Motor neuron (in vitro differentiated cells): ENCODE measurements at places on chromosomes 5 and 9. TPM values are rescaled to one million over a fixed set of nuclear protein-coding genes. Genes with fewer than 3 reads are reported as not detected.
A peak's percentile ranks its signal among the peaks of the same experiment; 100 is the strongest.

The SELENOP gene
- 1.6 and 1.7 TPM in 2 replicates for total RNA-seq

The EDIL3 gene
- total RNA-seq: 1.2 and 1.4 TPM in 2 replicates

GRCh38 chr5:62718324-62718723 lies 139.7 kb downstream of the LRRC70 start:
- no peak for ATAC-seq

- no peak for ATAC-seq
Observed at GRCh38 chr9:112873773-112874405, 16.8 kb downstream of the SLC46A2 start.

The ZNF454 gene
- total RNA-seq: 5.0 and 5.7 TPM in 2 replicates

DNA sequence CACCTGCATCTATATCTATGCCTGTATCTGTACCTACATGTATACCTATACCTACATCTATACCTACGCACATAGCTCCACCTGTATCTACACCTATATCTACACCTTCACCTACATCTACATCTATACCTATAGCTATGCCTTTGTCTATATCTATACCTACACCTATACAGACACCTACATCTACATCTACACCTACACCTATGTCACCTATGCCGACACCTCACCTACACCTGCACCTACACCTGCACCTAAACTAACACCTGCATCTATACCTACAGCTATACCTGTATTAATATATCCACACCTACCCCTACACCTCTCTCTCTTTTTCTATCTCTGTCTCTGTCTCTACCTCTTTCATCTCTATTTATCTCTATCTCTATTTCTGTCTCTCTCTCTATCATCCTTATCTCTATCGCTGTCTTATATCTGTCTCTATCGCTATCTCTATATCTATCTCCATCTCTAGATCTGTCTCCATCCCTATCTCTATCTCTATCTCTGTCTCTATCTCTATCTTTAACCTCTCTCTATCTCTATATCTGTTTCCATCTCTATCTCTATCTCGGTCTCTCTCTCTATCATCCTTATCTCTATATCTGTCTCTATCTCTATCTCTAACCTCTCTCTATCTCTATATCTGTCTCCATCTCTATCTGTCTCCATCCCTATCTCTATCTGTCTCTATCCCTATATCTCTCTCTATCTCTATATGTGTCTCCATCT lies 37.9 kb downstream of the IRX4 start:
- ATAC-seq: no peak

The ZDHHC11 gene
- total RNA-seq: 1.3 and 2.0 TPM in 2 replicates

The MYO10 gene
- total RNA-seq: 22.3 and 24.2 TPM in 2 replicates

GRCh38 chr5:126098330-126099017 lies 324.7 kb upstream of the GRAMD2B start:
- ATAC-seq: no peak

- no peak for ATAC-seq
Observed at GRCh38 chr9:72579880-72580550, 58.6 kb downstream of the TMC1 start.

DNA sequence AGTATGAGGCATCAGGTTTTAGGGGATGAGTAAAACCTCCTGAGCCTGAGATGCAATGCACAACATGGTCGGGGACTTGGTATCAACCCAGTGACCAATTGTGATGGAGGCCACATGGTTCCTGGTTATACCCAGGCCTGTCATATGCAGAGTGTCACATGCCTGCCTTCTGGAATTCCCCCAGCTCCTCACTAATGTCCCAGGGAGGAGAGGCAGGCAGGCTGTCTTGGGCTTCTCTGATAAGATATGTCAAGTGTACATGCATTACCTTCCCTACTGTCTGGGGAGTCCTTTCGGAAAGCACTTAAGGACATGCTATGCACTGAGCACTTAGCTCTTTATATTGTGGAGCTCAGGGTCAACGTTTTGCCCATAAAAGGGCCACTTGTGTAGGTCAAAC lies 14.2 kb upstream of the PALM2AKAP2 start:
- ATAC-seq: peak; percentile 68

DNA sequence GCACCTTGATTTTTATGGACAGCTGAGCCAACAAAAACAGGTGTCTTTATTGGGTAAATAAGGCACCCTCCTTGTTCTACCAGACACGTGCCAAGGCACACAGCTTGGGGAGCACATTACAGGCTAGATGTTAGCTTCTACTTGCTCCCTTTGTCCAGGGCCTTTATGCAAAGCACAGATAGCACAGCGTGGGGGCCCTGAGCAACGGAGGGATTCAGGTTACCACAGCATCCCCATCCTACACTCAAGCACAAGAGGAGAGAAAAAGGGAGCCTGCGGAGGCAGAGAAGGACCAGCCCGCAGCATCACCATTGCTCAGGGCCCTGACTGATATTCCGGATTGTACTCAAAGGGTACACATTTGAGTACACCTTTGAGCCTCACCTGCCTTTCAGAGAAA lies 181.7 kb upstream of the KIF2A start:
- no peak for ATAC-seq

DNA sequence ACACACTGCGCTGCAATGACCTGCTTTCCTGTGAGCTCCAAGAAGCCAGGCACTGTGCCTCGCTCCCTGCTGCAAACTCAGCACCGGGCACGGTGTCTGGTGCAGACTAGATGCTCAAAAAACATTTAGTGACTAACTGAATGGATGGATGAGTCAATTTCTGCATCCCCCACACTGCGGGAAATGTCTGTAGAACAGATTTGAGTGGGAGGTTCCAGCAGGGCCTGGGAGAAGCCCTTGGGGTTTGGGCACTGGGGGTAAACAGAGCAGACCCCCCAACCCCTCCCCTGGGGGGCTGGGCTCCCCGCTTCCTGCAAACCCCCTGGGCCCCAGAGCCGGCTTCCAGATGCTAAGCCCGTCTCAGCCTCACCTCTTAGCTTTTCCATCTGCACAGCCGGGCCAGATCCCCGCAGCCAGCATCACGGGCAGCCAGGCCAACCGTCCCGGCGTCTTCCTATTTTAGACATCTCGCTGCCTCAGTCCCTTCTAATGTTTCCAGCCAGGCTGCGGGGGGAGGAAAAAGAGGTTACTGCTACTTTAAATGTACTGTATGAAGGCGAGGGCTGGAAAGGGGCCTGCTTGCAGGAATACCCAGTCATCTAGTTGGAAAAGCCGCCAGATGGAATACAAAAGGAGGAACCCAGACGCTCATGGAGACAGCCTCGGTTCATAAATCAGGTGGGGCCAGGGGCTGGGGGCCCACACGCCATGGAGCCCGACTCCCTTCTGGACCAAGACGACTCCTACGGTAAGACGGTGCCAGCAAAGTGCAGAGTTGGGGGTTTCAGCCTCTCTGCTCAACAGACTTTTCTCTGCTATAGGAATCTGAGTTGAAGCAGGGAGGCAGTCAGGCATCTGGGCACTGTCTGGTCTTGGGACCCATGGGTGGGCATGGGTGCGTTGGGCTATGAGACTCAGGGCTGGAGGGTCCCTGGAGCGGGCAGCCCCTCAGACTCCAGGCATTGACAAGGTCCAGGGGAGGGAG lies 67.1 kb upstream of the GGTA1 start:
- peak; percentile 75 for ATAC-seq

- no peak for ATAC-seq
Observed at GRCh38 chr5:56329652-56330051, 96.5 kb upstream of the ANKRD55 start.

- no peak for ATAC-seq
Observed at GRCh38 chr5:91408710-91409109, 25.6 kb upstream of the ARRDC3 start.

- no peak for ATAC-seq
Observed at GRCh38 chr5:135655468-135655815, 76.7 kb upstream of the CXCL14 start.

DNA sequence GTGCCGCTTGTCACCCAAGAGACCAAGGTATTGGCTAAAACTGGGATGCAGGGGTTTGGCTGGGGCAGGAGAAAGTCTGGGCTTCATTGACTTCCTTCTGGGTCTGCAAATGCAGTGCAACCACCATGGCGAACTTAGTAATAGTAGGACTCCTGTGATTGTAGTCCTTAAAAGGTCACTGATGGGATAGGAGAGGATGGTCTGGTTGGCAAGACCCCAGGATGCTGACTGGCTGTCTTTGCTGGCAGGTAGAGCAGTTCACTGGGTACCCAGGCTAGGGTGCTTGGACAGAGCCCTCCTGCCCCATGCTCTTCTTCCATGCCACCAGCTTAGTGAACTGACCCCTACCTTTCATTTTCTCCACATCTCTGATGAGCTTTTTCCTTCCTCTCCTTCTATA lies 37.2 kb downstream of the ANGPTL2 start:
- no peak for ATAC-seq

The NUTM2G gene
- 0.54 and 0.61 TPM in 2 replicates for total RNA-seq

The ORM2 gene
- total RNA-seq: 0.46 TPM in 1 of 2 replicates, not detected in the other

- ATAC-seq: peak; percentile 66
Observed at GRCh38 chr9:70257991-70258691, 637 bp upstream of the SMC5 start.

- ATAC-seq: no peak
Observed at GRCh38 chr5:146662229-146662628, 146.2 kb upstream of the GPR151 start.

- no peak for ATAC-seq
Observed at GRCh38 chr9:27203783-27204182, 93.2 kb downstream of the EQTN start.
